Fibroblast of lung (primary cell): ENCODE measurements at places on chromosomes 5 and 9.
A peak's percentile ranks its signal among the peaks of the same experiment; 100 is the strongest.

DNA sequence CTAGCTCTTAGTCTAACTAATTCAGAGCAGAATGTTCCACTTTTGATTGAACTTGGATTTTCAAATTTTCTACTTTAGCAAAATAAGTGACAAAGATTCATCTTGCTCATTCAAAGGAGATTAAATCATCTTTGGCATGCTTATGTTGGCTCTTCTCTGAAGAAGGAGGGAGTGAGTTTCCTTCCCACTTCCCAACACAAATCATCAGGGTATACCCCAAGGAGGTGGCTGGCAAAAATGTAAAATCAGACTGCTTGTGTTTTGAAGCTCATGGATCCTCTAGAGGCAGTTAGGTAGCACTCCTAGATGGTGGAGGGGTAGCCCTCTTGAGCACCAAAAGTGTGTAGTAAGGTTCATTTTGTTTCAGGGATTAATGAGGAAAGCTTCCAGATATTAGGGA lies 343.1 kb downstream of the OSTF1 start:
- DNase-seq: no peak

- DNase-seq: no peak
These were observed 23.2 kb upstream of the AUH start for GRCh38 chr9:91384954-91385353.

DNA sequence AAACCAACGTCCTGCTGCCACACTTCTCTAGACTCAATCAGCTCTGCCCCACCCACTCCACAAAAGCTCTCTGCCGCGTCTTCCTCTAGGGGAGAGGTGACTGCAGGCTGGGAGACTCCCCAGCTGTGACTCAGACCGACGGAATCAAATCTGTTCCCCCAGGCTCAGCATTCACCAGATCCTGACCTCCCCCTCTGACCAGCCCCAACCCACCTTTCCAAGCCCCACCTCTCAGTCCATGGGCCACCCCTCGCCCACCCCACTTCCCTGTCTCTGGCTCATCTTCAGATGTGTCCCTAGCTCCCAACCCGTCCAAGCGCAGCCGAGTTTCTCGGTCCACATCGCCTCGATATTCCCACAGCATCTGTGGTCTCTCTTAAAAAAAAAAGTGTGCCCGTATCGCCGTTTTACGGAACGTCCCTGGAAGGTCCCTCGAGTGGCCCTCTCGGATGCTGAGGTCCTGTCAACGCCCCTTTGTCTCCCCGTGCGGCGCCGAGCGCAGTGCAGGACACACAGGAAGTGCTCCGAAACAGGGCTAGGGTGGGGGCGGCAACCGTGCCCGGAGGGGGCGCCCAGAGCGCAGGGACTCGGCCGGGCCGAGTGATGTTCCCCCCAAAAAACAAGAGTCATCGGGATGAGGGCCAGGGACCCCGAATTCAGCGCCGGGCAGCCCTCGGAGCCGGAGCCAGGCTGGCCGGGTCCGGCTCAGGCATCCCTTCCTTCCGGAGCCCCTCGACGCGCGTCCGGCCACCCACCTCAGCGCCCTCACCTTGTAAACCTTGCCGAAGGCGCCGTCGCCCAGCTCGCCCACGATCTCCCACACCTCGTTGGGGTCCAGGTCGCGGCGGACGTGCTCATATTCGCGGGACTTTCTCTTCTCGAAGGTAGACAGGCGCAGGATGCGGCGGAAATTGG lies 649 bp downstream of the STK10 start:
- peak; percentile 79 for DNase-seq

GRCh38 chr9:133275105-133276000 lies at the start of gene ABO:
ABO (minus strand) TSS chr9:133275201.
- DNase-seq: no peak

- no peak for DNase-seq
These were observed 30.1 kb upstream of the NFIB start for GRCh38 chr9:14344053-14344524.

DNA sequence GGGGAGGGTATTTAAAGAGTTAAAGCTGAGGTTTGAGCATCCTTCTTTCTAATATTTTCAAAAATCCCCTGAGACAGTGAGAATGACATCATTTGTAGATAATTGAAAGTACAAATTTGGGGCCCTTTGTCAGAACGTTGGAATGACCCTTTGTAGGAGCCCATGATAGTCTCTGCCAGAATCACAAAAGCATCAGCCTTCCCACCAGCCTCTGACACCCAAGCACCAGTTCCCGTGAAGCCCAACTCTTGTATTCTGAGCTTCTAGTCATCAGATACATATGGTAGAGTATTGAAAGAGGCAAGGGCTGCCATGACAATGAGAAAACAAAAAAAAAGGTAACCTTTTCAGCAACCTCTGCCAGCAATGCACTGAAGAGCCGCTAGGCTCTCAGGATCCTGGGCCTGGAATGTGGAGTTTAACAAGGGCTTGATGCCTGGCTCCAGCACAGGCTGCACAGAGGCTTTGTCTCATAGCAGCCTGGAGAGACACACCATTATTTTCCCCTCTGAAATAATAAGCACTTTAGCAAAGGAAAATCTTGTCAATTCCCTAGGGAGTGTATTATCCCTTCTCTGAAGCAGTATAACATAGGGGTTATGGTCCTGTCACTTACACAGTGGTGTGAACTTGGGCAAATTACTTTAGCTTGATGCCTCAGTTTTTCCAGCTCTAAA lies 114.4 kb downstream of the ZNF608 start:
- DNase-seq: no peak

DNA sequence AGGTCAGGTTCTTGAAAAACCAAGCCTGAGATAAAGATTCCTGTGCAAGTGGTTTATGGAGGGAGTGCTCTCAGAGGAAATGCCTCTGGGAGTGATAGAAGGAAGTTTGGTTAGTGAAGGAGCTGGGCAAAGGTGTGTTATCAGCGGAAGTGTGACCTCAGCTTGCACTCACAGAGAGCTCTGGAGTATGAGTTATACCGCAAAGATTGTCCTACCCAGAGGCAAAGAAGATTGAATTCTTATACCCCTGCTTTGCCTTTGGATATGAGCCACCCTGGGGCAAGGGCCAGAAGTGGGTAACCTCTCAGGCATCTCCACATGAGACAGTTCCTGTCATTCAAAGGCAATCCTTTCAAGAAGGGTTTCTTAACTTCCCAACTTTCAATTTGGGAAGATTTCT lies 145.6 kb downstream of the MUSK start:
- no peak for DNase-seq

DNA sequence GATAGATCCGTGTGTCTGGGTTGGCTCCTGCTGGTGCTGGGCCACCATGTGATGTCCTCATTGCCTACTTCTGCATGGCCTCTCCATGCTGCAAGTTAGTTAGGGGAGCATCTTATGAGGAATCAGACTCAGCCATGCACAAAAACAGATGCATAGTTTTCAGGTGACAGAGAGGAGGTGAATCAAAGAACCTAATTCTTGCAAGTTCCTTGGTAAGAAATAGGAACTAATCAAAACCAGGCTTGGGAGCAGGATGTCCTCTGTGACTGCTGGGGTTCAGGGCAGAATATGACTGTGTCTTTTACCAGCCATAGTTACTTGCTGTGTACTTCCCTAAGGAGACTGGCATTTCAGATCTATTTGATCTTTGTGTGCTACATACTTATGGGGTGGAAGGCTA lies 61.6 kb downstream of the C9orf152 start:
- DNase-seq: no peak

DNA sequence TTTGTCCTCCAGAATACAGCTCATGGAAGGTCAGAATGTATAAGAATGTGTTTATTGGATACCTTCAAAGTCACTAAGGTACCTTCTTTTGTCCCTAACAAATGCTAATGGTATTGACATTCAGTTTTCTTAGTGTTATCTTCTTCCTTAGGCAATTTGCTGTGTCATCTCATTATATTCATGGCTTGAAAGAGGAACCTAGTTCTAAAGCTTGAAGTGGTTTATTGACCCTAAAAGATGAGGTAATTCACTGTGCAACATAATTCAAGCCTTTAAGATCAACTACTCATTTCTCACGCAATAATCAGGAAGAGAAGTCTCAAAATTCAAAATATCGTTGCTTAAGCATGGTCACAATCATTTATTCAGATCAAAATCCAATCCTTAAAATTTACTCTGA lies 342.7 kb upstream of the RIOK2 start:
- DNase-seq: no peak
